ENCODE measurements at places on chromosomes 3 and 15. TPM values are rescaled to one million over a fixed set of nuclear protein-coding genes. Genes with fewer than 3 reads are reported as not detected.

DNA sequence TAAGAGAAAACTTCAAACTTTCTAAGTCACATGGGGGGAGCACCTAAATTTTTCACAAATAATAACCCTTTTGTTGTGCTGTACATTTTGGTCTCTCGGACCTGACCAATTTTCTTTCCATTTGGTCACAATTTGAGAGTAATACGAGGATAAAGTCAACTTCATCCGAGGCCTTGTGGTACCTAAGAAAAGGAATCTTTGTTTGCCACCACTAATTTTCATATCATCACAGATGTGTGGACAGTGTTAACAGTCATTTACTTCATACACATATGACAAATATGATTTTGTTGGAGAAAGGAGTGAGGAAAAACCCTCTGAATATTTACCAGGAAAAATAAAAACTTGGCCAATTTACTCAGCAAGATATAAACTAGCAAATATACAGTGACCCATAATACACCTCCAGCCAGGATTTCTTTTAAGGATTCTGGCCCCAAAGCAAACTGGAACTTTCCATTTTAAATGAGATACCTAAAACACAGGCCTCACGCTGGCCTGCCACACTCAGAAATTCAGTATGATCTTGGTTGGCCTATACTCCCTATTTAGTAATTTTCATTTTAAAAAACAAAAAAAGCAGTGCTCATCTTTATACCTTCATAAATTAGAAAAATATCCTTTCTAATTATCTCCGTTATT is 40.7 kb downstream of the VGLL4 start:
- H3K27ac ChIP-seq, result no peak overlapping the region
- peaks cover 14% of the 10 kb centered on the region for H3K36me3 ChIP-seq
- no peaks in the 10 kb centered on the region for H3K27me3 ChIP-seq
- no peak for DNase-seq
- peaks cover 28% of the 10 kb centered on the region for H3K4me1 ChIP-seq

MRAS gene
- 12.3 TPM for total RNA-seq

DNA sequence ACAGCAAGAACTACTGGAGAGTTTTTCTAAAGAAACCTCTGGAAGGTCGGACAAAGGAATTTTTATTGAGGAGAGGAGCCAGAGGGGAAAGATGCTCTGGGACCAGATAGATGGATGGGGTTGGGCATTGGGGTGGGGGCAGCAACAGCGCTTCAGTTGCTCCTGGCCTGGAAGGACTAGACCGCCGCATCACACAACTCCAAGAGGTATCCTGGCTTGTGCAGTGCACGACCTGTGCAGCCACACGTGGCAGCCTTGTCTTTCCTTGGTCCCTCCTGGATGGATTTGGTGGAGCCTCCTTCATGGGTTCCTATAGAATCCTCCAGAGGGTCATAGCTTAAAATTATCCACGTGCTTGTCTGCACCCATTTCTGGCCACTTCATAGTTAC is 23.0 kb downstream of the MAGEF1 start:
- no peaks in the 10 kb centered on the region for H3K27me3 ChIP-seq
- no peak overlapping the region for H3K4me3 ChIP-seq
- DNase-seq, result no peak

AP3B2 gene
- 1.1 TPM for total RNA-seq

ALDH1A2 gene
- not detected for total RNA-seq

DNA sequence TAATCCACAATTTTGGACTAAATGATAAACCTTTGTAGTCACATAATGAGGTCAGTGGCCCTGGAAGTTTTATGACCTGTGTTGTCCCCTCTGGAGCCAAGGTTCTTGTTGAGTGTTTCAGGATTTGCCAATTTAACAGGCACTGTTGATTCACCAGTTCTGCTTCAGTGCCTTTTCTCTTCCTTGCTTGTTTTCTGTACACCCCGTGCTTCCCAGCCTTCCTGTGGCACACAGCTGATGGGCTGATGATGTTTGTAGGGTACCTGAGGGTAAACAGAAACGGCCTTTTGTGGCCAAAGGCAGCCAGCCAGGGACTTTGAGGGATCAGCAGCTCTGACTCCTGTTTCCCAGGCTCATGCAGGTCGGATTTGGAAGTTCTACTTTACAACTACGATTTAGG is 13.3 kb downstream of the GYG1 start:
- no peak for DNase-seq
- peaks cover 50% of the 10 kb centered on the region for H3K4me1 ChIP-seq
- peaks cover 27% of the 10 kb centered on the region for H3K36me3 ChIP-seq
- H3K27me3 ChIP-seq, result no peaks in the 10 kb centered on the region
- no peak overlapping the region for H3K4me3 ChIP-seq

DNA sequence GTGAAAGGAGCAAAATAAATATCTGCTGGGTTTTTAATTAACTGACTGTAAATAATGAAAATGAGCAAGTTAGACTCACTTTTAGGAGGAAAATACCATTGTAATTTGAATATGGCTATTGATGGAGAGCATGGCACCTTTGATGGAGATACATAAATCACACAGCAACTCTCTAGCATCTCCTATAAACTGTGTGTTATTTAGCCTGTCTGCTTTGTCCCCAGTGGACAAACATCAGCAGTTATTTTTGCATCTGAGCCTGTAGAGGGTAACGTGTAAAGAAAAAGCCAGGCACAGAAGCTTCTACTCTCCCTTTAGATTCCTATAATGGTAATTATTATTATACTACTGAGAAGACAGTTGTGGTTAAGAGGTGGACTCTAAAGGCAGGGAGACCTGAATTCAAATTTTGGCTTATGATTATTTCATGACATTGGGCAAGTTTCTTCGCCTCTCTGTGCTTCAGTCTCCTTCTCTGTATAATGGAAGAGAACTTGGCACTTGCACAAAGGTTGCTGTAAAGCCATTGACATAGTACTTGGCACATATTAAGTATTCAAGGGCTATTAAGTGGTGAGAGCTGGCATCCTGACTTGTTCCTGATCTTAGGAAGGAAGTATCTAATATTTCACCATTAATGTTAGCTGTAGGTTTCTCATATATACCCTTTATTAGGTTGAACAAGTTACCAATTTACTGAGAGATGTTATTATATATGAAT is 289.5 kb upstream of the TRIM42 start:
- H3K27ac ChIP-seq, result no peak overlapping the region
- H3K27me3 ChIP-seq, result peaks cover 2% of the 10 kb centered on the region
- no peak overlapping the region for H3K4me3 ChIP-seq
- H3K36me3 ChIP-seq, result no peaks in the 10 kb centered on the region
- no peaks in the 10 kb centered on the region for H3K4me1 ChIP-seq
